NCI-H510A (cell line): ENCODE measurements at places on chromosomes 3 and 15.
A peak's percentile ranks its signal among the peaks of the same experiment; 100 is the strongest.

GRCh38 chr15:77160562-77161478 is 89.9 kb upstream of the TSPAN3 start:
- DNase-seq: no peak

- no peak for DNase-seq
These were observed 40.3 kb downstream of the BBX start for GRCh38 chr3:107562969-107563529.

DNA sequence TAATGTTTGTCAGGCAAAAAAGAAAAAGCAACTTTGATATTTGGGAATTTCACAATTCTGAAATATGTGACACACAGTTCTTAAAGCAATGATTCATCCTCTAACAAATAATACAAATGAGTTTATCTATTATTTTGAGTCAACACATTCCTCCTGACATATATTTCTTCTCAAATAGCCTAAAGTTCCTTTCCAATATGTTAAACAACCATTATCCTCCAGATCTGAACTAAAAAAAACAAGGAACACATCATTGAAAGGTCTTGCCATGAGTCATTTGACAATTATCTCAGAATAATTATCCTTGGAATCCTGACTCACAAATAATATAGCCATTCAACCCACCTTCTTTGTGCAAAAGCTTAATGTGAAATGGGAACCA is 208.7 kb upstream of the CDIN1 start:
- no peak for DNase-seq

- DNase-seq: no peak
These were observed 64.1 kb downstream of the CDIN1 start for GRCh38 chr15:36643551-36643950.

GRCh38 chr15:97875025-97875512 is 85.4 kb upstream of the ARRDC4 start:
- no peak for DNase-seq

DNA sequence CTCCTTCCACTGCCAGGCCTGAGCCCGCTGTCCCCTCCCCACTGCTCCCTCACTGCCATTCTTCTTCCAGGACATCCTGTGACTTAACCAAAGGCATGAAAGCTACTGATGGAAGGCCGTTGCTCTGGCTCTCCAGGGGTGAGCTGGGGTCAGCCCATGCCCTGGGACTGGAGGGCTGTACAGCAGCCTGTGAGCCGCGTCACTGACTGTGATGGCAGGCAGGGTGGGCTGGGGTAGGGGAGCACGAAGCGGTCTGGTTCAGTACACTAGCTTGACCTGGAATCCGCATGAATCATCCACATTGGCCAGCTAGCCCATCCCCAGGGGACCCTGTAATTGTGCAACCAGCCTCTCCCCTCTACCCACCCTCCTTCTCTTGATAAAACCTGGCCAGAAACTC is 30.8 kb downstream of the CORO2B start:
- DNase-seq: no peak

DNA sequence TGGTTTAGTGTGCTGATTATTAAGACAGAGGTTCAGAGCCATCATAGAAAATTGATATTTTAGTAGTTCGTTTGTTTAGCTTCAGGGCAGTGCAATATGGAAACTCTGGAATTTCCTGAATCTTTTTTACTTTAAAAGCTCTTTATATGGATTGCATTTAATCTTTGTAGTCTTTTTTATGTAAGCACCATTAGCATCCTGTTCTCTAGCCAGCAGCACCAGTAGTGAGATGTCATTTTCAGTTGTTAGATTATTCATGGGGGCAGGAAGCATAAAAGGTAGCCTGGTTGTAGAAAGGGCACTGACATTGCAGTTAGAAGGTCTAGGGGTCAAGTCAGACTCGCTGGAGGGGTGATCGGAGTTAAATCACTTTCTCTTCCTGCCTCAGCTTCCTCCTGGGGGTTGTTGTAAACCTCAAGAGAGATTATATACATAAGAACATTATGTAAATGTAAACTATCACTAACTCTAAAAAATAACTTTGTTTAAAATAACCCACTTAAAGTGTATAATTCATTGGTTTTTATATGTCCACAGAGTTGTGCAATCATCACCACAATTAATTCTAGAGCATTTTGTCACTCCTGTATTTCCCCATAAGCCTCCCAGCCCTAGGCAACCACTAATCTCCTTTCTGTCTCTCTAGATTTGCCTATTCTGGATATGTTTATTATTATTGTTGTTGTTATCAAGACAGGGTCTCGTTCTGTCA is 31.4 kb upstream of the ITPKA start:
- DNase-seq: no peak

DNA sequence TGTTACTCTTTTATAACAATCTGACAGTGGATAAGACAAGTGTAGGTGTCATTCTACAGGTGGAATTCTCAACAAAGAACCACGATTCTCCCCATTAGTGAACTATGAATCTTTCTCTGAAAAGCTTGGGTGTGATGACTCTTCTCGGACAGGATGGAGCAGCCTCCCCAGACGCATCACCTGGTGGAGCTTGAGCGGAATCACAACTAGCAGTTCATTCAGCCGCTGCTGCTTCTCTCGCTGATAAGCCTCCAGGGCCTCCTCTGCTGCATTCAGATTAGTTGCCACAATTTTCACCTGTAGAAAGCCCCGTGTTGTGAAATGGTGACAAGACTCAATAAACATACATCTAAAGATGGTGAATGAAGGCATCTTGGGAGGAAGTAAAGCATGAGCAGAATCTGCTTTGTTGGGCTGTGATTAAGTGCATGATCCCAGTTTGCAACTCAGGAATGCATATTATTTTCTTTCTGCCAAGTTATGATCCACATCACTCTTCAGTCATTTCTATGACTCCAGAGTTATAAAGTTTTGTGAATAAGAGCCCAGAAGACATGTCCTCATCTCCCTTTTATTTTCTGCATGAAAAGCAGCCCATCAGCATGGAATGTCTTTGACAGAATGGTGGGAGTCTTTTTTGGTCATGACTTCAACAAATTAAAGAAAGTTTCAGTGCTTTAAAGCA is 93.6 kb downstream of the BOC start:
- no peak for DNase-seq

- DNase-seq: peak; percentile 53
These were observed 611 bp downstream of the CTDSPL2 start for GRCh38 chr15:44427756-44428724.

- peak; percentile 46 for DNase-seq
These were observed 134.7 kb downstream of the TPRA1 start for GRCh38 chr3:127455541-127456450.

- DNase-seq: no peak
These were observed 19.8 kb downstream of the ADAMTS9 start for GRCh38 chr3:64667887-64668581.

GRCh38 chr3:128803307-128803706 is 76.1 kb upstream of the ACAD9 start:
- DNase-seq: no peak

DNA sequence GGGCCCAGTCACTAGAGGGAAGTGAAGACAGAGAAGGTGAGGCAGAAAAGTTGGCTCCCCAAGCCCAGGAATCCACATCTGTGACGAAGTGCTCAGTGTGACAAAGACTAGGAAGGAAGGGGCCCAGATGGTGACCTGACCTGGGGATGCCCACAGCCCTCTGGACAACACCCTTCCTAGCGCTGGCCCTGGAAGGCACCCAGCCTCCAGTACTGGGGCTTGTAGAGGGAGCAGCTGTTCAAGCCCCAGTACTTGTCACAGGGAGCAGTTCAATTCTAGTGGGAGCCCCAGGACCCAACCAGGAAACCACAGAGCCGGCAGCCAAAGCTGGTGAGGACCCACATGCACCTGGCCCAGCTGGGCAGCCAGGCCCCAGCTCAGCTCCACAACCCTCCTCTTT is 190.8 kb downstream of the XXYLT1 start:
- DNase-seq: no peak

DNA sequence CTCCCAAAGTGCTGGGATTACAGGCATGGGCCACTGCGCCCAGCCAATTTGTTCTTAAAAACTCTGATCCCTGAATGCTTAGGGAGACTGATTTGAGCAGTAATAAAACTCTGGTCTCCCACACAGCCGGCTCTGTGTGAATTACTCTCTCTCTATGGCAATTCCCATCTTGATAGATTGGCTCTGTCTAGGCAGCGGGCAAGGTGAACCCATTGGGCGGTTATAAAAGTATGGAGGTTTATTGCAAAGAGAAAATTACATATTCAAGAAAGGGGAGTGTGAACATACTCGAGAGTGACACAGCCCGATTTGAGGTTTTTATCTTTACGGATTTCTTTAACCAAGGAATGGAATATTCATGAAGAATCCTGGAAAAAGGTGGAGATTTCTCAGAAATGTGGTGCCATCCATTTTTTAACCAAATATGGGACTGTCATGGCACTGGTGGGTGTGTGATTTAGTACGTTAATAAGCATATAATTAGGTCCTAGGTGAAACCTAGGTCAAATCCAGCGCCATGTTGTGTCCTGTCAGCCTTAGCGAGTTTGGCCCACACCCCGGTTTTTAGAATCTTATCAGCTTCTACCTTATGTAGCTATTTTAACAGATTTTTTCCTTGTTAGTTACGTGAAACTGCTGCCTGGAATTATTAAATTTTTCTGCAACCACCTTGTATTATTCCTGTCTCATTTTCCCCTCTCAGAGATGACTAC is 7.2 kb upstream of the GMPS start:
- no peak for DNase-seq
